GM10248 (cell line): ENCODE measurements at places on chromosomes 4 and X.
A peak's percentile ranks its signal among the peaks of the same experiment; 100 is the strongest.

DNA sequence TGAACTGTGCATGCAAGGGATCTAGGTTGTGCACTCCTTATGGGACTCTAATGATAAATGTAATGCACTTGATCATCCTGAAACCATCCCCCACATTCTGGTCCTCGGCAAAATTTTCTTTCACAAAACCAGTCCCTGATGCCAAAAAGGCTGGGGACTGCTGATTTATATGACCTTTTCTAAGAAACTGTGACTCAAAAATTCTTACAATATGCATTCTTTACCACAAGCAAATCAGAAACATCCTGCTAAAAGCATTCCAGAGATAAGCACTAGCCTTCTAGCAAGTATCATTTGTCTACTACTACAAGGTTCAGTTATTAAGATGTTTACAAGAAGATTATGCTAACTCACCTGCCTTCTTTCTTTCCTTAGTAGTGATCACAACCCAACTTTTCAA is 166.5 kb upstream of the PCDH7 start:
- no peak for DNase-seq

- DNase-seq: no peak
Observed at GRCh38 chrX:150211988-150212387, 151.1 kb upstream of the MAMLD1 start.

DNA sequence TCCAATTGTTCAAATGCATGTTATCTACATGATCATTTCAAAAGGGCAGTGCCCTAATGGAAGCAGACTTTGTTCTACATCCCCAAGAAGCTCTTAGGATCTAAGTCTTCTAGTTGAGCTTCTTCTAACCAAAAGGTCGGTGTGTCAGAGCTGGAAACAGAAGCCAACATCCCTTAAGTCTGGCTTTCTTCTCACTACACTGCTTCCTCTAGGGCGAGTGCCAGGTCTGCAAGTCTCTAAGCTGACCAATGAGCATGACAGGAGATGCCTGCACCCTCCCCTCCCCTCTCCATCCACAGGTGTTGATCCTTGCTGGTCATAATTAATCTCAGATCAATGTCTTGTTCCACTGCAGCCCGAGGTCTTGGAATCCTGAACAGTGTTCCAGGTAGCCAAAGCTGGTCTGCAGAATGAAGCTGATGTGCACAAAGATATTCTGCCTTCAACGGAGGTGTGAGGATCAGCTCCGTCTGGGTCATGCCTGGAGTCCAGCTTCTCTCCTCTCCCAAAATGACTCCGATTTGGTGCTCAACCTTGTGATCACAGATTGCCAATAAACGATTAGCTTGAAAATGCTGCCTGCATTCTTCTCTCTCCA is 44.1 kb downstream of the WDR1 start:
- DNase-seq: no peak

GRCh38 chrX:73683236-73683859 is 120.4 kb downstream of the CHIC1 start:
- no peak for DNase-seq

DNA sequence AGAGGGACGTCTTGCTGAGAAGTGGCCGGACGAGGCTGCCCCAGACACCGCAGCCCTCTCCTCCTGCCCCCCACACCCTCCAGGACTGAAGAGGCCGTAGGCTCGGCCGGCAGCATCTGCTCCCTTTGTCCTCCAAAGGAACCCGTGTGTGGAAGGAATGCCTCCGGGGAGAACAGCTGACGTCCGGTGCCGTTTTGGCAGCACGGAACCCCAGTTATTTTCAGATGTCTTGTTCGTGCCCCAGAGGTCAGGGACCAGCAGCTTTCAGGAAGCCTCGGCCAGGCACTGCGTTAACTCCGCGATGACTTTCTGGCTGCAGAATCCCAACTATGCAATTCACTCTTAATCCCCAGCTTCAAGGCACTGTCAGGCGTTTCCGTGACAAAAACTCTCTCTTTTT is 10.9 kb upstream of the PPP2R3B start:
- no peak for DNase-seq

- no peak for DNase-seq
Observed at GRCh38 chrX:29787656-29788055, 427.7 kb upstream of the MAGEB2 start.

GRCh38 chr4:20528508-20528907 is 171.8 kb upstream of the PACRGL start:
- DNase-seq: no peak

DNA sequence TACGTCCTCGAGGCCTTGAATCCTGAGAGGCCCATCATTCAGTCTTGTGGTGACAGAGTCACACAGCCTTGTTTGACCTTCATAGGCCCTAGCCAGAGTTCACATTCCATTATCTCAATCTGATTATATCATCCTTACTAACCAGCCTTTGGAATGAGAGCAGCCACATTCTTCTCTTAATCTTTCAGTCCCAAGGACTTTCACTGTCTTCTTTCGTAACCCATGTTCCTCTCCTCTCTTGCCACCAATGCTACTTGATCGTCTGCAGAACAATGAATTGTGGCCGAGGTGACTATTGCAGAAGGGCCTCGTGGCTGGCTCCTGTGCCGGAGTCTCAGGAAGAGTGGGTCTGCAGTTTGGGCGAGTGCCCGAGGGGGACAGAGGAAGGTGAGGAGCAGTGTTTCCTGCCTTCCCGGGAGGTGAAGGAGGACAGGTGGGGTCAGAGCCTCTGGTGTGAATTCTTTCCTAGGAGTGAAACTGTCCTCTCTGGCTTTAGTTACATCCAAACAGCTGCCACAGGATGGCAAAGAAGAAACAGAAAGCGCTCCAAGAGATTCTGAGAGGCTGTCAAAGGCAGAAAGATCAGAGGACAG is 94.6 kb downstream of the LIMCH1 start:
- no peak for DNase-seq

GRCh38 chrX:111101580-111101979 is 5.6 kb downstream of the PAK3 start:
- DNase-seq: no peak

DNA sequence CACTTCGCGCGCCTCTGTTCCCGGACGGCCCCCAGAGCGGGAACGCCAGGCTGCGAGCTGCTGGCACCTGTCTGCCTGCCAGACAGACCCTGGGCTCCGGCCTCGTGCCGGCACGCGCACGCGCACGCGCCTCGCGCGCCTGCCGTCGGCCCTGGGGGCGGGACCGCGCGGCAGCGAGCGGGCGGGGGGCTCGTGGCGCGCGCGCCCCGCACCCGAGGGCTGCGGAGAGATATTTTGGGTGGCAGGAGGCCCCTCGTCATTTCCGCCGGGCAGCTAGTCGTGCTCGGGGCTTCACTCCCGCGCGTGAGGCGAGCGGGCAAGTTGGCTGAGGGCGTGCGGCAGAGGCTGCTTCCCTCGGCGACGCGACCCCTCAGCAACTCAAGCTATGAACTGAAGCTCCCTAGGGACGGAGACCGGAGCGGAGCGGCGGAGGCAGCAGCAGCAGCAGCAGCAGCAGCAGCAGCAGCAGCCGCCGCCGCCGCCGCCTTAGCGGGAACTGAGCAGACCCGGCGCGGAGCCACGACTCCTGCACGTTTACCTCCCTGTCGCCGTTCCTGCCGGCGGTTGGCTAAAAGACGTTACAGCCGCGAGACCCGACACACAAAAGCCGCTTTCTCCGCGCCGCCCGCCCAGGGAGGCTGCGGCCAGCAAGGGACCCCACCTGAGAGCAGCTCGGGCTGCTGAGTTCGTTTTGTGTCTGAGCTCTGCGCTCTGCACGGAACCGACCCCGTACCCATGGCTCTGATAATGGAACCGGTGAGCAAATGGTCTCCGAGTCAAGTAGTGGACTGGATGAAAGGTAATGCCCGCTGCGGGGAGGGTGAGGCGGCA is at the start of gene CNKSR2:
TSS of gene CNKSR2 (plus strand) at position 256 of the 831 bp plus-strand sequence. CDS start at position 736, 480 bp downstream.
- DNase-seq: peak; percentile 68

DNA sequence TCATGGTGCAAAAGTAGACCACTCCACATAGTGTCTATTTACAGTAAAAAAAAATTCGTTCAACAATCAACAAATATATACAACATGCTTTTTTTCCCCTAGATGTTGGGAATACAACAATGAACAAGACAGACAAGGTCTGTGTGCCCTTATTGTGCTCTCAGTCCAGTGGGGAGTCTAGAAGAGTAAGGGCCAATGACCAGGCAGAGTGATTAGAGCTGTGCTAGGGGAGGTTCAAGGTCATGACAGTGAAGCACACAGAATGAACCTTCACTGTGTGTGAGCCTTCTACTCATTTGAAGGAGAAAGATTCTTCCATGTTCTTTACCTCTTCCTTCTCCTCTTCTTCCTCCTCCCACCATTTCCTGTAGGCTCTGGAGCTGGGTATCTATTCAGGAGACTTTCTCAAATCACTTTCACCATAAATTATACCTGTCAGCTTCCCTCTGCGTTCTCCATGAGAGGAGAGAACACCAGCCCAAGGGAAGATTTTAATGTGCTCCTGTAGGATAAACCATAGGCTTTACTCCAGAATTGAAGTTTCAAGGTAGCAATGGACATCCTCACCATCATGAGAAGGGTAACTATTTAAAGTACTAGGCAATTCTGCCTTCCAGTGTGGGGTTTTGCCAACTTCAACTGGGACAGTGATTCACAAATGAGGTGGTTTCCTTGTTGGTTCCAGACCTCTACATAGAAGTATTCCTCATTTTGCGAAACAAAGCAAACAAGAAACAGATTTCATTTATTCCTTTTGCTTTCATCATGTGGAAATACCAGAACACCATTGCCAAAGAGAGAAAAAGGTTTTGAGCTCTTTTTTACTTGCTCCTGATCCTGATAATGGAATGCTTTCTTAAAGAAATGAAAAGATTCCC is 246.9 kb upstream of the GPC4 start:
- no peak for DNase-seq

DNA sequence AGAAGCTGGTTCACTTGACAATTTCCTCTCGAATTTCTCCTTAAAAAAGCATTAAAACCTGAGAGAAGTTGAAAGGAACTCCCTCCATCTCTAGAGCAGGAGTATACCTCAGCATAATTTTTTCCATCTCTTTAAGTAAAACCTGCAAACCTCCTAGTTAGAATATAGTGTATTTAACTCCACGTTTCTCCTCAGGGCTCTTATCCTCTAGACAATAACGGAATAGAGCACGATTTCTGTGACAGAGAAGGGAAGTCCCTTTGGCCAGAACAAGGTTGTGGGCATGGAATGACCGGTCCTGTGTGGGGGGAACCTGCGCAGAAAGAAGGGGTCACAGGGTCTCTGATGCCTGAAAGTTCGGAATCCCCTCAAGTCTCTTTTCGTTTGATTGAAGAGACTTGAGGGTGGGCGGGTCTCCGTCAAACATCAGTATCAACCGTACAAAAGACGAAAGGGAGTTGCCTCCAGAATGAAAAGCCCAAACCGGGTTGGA is 697 bp downstream of the ZNF280C start:
- DNase-seq: no peak

DNA sequence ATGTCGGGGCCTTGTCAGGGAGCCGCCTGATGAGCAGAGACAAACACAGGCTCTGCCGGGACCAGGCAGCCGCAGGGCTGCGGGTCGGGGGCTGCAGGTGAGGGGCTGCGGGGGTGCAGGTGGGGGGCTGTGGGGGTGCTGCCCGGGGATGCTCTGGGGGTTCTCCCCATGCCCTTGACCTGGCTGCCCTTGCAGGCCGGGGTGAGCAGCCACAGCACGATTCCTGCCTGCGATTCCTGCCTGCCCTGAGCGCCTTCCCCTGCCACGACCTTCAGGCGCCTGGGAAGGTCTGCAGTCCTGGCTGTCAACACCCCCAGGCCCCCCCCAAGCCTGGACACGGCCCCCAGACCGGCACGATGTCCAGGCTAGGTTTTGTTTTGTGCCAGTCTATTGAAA is 106.3 kb downstream of the FAM53A start:
- DNase-seq: no peak

DNA sequence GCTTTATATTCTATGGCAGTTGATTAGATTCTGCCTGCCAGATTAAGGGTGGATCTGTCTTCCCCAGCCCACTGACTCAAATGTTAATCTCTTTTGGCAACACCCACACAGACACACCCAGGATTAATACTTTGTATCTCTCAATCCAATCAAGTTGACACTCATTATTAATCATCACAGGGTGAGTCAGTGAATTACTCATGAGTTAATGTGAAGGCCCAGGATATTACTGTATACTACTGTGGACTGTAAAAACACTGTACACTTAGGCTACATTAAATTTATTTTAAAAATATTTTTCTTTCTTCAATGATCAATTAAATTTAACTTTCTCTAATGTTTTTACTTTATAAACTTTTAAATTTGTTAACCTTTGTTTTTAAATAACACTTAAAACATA is 87.7 kb downstream of the NAP1L3 start:
- DNase-seq: no peak

DNA sequence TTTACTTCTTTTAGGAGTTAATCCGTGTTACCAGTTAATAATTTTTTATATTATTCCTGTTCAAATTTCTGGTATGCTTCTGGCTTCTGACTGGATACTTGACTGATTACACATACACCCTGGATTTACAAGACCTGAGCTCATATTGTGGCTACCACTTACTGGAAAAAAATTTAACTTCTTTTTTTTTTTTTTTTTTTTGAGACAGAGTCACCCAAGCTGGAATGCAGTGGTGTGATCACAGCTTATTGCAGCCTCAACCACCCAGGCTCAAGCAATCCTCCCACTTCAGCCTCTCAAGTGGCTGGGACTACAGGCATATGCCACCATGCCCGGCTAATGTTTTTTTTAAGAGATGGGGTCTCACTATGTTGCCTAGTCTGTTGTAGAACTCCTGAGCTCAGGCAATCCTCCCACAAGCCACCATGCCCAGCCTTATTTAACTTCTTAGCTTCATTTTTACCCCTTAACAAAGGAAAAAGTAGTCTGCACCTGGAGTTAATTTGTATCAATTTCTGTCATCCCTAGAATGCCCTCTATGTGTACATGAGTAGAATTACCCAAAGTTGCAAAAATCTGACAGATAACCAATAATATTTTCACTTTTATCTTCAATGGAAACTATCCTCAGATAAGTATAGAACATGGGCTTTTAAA is 50.3 kb downstream of the TMEM165 start:
- DNase-seq: no peak

- DNase-seq: no peak
Observed at GRCh38 chr4:20318909-20319277, 67.2 kb downstream of the SLIT2 start.

DNA sequence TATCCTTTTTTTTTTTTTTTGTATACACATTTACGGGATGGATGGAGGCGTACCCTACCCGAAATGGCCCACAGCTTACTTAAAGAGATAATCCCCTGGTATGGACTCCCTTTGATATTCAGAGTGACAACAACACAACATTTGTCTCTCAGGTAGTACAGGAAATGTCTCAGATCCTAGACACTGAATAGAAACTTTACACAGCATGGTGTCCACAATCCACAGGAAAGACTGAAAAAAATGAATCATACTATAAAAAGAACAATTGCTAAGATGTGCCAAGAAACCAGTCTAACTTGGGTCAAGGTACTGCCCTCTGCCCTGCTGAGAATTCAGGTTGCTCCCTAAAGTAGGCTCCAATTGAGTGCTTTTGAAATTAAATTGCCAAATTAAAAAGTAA is 100.8 kb upstream of the LANCL3 start:
- no peak for DNase-seq

GRCh38 chrX:37786624-37787422 is 7.0 kb downstream of the CYBB start:
- no peak for DNase-seq

DNA sequence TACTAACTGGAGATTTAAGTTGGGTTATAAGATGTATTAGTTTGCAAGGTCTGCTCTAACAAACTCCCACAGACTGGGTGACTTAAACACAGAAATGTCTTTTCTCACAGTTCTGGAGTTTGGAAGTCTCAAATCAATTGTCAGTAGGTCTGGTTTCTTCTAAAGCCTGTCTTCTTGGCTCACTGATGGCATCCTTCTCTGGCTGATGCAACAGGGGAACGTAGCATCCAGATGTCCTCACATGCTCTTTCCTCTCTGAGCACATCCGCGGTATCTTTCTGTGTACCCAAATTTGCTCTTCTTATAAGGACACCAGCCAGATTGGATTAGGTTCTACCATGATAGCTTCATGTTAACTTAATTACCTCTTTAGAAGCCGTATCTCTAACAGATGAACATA is 63.2 kb upstream of the BMP3 start:
- DNase-seq: no peak
